ENCODE measurements at places on chromosomes 5 and 9. TPM values are rescaled to one million over a fixed set of nuclear protein-coding genes. Genes with fewer than 3 reads are reported as not detected.

Gene SPATA9
- not detected for total RNA-seq

Gene IRX2
- total RNA-seq, result 91.6 TPM

Gene WNT8A
- 0.26 TPM for total RNA-seq

Gene GBGT1
- 9.3 TPM for total RNA-seq

Gene CCDC127
- 9.4 TPM for total RNA-seq

Gene NUTM2G
- total RNA-seq, result 0.57 TPM

Gene IL3
- total RNA-seq, result not detected

Gene CDH12
- total RNA-seq, result not detected

Gene TAF11L2
- total RNA-seq, result not detected

Gene PCDHA9
- 0.46 TPM for total RNA-seq

Gene PCBD2
- 11.0 TPM for total RNA-seq

Gene ZDHHC11
- 37.6 TPM for total RNA-seq

Gene GEMIN5
- total RNA-seq, result 34.2 TPM

Gene UNC13B
- total RNA-seq, result 48.2 TPM

Gene GABRB2
- total RNA-seq, result 0.20 TPM

Gene IFNB1
- not detected for total RNA-seq

Gene SOX30
- total RNA-seq, result 0.13 TPM

Gene ITK
- 0.22 TPM for total RNA-seq

Gene SLC24A2
- 5.0 TPM for total RNA-seq

Gene PTGS1
- 1.0 TPM for total RNA-seq

Gene NEK6
- 13.7 TPM for total RNA-seq

Gene PCDHA1
- 0.61 TPM for total RNA-seq

Gene FRMD3
- total RNA-seq, result 0.55 TPM

Gene TPRN
- 32.0 TPM for total RNA-seq

Gene IL9
- not detected for total RNA-seq

Gene SPRY4
- 92.4 TPM for total RNA-seq

Gene CSF1R
- total RNA-seq, result not detected

Gene TAS2R1
- total RNA-seq, result not detected

Gene DRD1
- not detected for total RNA-seq

Gene SPINK4
- not detected for total RNA-seq

Gene SH3TC2
- not detected for total RNA-seq

Gene WNK2
- total RNA-seq, result 69.4 TPM

Gene IFNA21
- total RNA-seq, result not detected

Gene PCSK1
- total RNA-seq, result 2.0 TPM

Gene JAKMIP2
- 6.4 TPM for total RNA-seq

Gene UGT3A2
- 13.4 TPM for total RNA-seq

Gene TEX48
- total RNA-seq, result not detected

Gene TAF11L5
- total RNA-seq, result not detected

Gene LRRC26
- total RNA-seq, result 0.55 TPM

Gene SNX2
- total RNA-seq, result 62.6 TPM

Gene SLC25A2
- total RNA-seq, result not detected

Gene TENT4A
- 25.6 TPM for total RNA-seq

Gene FKTN
- total RNA-seq, result 14.3 TPM

Gene ARID3C
- total RNA-seq, result not detected

Gene UBE2QL1
- 0.11 TPM for total RNA-seq

Gene CNTFR
- total RNA-seq, result 0.55 TPM

Gene SPINK6
- not detected for total RNA-seq

Gene IL5
- not detected for total RNA-seq

Measured in H9 (cell line).